ENCODE measurements at places on chromosomes 2 and 18.

GRCh38 chr2:168912466-168912865, 11.4 kb downstream of the G6PC2 start:
- DNase-seq = no peak

- no peak for DNase-seq
Observed at GRCh38 chr18:9135912-9136314, 668 bp upstream of the ANKRD12 start.

DNA sequence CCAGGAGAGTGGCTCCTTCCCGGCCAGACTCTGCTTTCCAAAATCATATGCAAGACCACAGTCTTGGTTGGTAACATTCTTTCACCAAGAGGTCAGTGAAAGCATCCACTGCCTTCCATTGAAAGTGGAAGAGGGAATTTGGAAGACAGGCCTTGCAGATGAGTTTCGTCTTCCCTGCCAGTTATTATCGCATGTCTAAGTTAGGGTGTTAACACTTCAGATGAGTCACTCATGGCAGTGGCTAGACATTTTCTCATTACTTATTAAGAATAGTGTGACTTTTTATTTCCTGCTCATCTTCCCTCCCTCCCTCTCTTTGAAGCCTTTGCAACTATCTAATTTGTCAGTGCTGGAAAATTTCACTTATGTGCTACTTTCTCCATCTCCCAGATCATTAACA, 102.9 kb upstream of the EPB41L3 start:
- DNase-seq = no peak

- DNase-seq = no peak
Observed at GRCh38 chr2:111108745-111109271, 11.9 kb upstream of the BCL2L11 start.

DNA sequence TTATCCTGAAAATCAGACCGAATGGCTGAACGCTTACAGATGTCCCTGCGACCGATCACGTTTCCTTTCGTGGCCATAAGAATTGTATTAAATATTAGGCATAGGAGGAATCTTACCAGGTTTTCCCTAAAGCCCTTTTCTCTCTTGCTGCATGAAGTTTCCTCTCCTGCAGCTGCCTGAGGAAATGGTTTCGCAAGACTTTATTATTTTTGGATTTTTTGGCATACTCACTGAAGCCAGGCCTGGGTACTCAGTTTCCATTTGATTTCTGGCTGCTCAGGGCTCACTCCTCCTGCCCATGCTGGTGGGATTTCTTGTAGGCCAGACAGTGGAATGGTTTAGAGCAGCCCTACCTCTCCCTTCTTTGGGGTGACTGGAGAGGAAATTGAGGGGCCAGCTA, 114.0 kb downstream of the KLHL29 start:
- DNase-seq = no peak

DNA sequence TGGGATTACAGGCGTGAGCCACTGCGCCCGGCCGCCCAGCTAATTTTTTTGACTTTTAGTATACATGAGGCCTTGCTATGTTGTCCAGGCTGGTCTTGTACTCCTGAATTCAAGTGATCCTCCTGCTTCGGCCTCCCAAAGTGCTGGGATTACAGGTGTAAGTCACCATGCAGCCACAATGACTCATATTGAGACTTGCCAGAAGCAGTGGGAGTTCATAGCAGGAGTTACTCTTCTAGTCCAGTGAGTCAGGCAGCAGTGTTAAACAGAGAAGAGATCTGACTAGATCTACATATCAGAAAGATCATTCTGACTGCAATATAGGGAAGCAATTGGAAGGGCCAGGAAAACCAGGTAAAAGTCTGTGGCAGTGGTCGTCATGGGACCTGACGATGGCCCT, 1.5 kb upstream of the FLACC1 start:
- no peak for DNase-seq

GRCh38 chr2:20349513-20349921, 1.1 kb downstream of the PUM2 start:
- no peak for DNase-seq

DNA sequence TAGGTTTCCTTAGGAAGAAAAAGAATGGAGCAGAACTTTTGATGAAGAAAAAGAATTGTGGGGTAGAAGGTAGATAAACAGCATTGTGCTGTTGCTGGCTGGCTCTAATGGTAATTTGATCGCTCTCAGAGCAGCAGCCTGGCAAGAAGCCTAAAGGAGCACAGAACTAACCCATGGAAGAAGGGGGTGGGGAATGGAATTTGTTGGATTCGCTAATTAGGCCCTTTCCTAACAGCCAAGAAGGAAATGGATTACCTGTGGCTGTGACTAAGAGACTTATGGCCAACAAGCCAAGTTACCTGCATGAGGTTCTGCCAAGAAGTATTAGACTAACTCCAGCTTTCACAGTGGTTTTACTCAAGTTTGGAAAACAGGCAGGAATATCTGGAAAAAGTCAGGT, 210.6 kb downstream of the IKZF2 start:
- DNase-seq = no peak

GRCh38 chr2:177296040-177296439, 31.5 kb upstream of the NFE2L2 start:
- no peak for DNase-seq

- no peak for DNase-seq
Observed at GRCh38 chr18:28159055-28159454, 17.9 kb downstream of the CDH2 start.

DNA sequence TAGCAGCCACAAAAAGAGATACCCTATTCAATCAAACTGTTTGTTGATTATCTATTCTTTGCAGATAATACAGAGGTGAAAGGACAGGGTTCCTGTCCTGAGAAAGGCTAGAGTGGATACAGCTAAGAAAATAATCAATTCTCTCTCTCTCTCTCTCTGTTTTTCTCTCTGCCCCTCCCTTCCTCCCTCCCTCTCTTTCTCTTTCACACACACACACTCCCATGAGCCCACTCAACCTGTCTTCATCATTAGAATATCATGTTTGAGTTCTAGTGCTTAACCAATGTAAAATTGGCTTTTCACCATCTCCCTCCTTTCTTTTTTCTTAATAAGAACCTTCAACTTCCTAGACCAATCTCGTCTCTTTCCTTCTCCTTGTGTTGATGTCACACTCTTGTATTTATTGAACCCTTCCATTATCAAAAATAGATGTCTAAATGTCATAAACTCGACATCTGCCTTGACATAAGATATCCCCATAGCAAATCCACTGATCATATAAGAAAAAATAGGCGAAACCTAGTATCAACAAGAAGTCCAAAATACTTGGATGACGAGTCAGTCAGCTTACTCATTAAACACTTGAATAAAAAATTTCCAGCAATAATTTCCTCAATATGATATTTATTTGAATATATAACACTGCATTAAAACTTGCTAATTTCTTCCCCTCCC, 42.8 kb upstream of the CYTIP start:
- no peak for DNase-seq

GRCh38 chr2:170502361-170503130, 212.6 kb upstream of the SP5 start:
- DNase-seq = no peak

DNA sequence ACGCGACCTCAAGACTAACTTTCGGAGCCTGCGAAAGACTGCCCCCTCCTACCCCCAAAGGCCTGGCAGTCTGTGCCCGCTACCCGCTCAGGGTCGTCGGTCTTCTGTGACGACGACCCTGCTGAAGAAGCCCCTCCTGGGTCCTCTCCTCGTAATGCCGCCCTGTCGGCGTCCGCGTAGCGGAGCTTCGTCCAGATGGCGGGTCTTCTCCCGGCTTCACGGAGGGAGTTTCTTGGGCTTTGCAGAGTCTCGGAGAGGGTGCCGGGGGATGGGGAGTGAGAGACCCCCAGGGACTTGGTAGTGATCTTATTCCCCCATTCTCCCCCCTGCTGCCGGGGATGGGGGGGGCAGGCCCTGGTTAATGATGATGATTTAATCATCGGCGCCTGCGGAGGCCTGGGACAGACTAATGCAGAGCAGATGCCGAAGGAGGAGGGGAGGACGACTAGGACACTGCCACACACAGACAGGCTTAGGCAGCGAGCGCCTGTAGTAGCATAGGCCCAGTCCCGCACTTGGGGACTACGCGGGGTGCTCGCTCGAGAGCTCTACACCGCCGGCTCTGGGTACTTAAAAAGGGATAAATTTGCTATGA, 528 bp upstream of the PCGF1 start:
- no peak for DNase-seq

DNA sequence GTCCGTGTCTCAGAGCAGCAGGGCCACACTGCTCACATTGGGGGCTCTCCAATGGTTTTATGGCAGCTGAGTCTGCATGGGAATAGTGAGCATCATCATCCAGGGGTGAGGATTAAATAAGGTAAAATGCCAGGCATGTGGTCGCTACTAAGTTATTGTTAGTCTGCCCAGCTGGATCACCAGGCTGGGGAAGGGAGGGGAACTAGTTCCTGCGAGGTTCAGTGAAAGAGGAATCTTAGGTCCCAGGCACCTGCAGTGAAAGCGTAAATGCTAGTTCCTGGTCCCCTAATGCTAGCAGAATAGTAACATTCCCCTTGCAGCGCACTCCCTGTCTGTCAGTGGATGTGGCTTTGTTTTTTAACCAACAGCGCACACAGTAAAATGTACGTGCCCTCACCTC, 60.1 kb downstream of the ARHGEF4 start:
- DNase-seq = no peak

DNA sequence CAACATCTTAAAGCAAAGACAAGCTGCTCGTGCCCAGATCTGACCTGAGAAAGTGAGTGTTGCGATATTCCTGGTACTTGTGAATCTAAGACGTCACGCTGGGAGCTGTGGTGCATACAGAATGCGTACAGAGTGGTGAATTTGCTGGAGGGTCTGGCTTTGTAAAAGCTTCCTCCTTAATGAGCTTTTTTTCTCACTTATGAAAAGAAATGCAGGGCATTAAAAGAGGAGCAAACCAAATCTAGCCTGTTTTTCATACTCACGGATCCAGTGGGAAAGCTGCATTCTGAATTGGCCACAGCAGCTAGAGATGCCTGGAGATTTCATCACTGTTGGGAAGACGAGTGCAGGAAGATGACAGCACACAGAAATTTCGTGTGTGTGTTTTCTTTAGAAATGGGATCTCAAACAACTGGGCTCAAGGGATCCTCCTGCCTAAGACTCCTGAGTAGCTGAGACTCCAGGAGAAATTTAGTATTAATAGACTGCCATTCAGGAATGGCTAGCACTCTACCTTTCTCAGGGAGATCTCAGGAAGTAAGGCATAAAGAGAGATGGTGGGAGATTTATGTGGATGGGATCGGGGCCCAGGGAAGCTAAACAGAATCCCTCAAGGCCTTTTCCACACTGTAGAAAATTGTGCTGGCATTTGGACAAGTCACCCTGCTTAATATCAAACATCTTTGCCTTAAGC, 181.3 kb downstream of the ALPK2 start:
- DNase-seq = no peak

DNA sequence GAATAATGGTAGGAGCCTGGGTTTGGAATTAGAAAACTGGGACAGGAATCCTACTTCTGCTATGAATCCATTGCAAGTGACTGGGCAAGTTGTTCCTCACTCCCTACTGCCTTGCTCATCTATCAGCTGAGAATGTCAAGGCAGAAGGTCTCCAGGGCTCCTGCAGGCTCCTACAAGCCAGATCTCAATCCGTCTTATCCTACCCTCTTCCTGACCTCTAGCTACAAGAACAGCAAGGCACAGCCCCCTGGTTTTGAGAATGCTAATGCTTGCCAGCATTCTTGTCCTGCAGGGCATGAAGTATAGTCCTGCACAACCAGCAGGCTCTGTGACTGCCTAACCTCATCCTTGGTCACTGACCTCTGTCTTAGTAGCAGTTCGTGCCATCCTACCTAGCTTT, 141.9 kb upstream of the TNP1 start:
- no peak for DNase-seq

GRCh38 chr2:28747714-28748113, 3.9 kb upstream of the PPP1CB start:
- no peak for DNase-seq

DNA sequence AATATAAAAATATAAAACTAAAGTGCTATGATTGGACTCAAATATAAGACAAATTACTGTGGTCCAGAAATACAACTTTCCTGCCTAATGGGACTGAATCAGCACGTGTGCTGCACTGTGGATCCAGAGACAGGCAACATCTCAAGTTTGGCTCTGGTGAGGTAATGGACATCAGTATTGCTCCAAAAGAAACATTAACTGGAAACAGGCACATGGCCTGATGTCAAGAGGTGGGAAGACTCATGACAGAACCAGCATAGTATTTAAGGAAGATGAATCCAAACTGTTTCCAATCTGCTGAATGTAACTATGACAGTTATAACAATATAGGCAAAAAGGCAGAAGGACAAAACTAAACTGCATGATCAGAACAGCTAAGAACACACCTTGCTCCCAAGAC, 354.6 kb downstream of the FSIP2 start:
- no peak for DNase-seq

GRCh38 chr2:239360421-239361310, 40.2 kb downstream of the HDAC4 start:
- DNase-seq = no peak

DNA sequence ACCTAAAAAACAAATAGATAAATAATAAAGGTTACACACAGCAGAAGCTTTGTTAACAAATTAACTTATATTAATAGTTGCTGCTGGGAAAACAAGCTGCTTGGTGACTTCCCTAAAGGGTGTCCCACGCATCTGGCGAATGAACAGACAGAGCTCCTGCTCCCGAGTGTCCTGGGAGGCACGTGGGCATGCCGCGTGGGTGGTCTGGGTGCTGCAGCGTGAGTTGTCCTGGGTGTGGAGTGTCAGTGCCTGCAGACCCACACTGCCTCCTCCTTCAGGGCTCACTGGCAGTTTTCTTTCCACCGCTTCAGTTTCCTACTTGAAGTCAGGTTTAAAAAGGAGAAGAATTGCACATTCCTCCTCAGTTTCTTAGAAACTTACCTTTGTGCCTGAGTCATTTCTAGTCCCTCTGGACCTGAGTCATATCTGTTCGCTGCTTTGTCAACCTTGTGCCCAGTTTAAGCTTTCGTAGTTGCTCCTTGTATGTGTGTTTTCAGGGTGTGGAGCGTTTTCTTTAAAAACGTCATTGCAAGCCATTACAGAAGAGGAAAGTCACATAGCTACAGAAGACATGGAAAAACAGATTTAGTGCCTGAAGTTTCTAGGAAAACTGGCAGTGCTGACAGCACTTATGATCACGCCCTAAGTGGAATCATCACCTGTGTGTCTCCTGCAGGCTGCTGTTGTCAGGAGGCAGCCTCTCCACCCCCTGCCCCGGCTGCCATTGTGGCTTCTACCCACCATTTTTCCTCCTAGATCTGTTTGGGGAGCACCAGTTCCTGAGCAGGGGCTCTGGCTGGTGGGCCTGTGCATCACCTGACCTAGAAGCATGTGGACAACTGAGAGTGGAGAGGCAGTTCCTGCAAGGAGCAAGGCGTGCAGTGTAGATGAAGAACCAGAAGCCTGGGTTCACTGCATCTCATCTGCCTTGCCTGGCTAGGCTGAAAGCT, 24.5 kb downstream of the IMPA2 start:
- DNase-seq = no peak

DNA sequence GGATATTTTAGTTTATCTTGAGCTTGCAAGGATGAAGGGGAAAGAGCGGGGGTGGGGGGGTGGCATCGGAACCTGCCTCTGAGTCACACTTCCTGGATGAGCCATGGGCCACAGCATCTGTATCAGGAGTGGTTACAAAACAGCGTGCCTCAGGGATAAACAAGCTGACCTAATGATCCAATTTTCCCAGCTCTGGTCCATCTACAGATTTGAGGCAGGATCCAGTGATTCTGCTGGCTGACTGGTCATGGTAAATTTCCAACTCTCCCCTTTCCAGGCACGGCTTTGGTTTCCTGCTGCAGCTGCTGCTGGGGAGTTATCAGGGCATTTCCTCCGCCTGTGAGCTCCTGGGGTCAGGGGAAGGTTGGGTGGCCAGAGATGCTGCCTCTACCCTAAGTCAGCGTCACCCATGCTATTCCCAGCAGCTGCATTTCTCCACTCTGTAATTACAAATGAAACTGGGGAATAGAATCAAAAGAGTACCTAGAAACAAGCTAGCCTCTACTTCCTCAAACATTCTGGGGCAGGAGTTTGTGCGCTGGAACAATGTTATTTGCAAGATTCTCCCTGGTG, 4.7 kb upstream of the HPCAL1 start:
- no peak for DNase-seq

Data from esophagus squamous epithelium (tissue), 5 donors.